ENCODE measurements at places on chromosomes 16 and 17.

GRCh38 chr16:64217789-64218535, 903.9 kb downstream of the CDH11 start:
- no peak for DNase-seq

GRCh38 chr16:24686678-24687077, 42.8 kb upstream of the TNRC6A start:
- no peak for DNase-seq

DNA sequence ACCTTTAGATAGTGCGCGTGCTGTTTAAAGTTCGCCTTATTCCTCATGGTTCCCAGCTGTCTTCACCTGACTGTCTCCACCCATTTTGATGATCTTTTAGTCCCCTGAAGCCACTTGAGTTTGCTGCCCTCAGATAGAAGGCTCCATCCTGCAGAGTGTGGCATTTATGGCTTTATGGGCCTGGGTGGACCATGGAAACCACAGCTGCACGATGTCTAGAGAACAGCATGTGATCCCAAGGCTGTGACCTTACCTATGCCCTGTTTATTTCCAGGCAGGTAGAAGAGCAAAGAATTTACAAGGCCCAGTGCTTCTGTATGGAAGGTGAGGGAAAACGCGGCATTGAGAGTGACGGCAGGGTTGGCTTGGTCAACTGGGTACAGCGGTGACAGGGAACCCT, 356.9 kb downstream of the SLC39A11 start:
- DNase-seq, result no peak

GRCh38 chr17:7114875-7115614, 423 bp upstream of the ASGR2 start:
- DNase-seq, result peak; percentile 61

DNA sequence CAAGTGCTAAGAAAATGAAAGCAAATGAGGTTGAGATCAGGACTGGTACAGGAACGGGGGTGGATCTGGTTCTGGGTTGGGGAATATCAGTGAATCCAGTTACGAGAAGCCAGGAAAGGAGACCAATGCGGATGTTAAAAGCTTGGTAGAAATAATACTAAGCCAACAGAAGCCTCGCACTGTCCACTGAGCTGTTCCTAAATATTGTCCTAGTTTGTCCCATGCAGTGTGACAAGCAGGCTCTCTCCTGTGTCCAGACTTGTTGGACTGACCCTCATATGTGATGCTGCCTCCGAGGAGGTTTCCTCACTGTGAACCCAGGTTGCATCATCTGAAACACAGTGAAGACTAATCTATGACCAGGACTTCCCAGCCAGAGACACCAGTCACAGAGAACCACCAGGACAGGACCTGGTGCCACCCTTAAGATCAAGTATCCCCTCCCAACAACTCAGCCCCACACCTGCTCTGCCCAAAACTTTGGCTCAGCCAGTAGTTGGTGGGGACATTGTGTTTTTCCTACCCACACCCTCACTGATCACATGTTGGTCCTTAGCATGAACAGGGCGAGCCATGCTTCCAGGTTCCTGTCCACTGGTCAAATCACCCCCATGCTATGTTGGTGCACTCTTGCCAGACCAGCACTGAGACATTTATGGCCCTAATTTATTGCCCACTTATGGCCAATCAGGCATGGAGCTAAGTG, 32.7 kb upstream of the SCNN1B start:
- no peak for DNase-seq

All from Ammon's horn (tissue), 1 donor.